NCI-H69 (cell line): ENCODE measurements at places on chromosomes 16 and 17.

DNA sequence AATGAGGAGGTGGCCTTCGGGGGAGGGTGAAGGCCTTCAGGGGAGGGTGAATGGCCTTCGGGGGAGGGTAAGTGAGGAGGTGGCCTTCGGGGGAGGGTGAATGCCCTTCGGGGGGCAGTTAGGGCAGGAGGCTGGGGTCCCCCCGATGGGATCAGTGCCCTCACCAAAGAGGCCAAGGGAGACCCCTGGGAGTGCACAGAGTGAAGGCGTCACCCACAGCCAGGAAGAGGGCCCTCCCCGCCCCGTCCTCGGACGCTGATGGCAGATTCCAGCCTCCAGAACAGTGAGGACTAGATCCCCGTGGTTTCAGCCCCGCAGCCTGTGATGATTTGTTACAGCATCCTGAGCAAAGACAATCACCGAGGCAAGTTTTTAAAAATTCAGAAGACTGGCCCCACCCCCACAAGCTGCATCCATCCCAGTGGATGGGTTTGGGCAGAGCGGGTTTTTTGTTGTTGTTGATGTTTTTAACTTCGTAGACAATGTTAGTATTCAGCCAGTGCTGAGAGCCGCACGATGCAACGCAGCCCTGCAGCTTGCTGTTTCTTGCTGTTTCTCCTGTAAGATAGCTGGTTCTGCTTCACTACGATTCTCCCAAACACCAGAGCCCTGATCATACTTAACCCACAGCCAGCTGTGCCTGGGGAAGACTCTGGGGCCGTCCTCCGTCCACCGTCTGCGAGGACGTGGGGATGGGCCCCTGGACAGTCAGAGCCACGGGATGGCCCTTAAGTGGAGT, 40.7 kb upstream of the CBFA2T3 start:
- no peak for DNase-seq

DNA sequence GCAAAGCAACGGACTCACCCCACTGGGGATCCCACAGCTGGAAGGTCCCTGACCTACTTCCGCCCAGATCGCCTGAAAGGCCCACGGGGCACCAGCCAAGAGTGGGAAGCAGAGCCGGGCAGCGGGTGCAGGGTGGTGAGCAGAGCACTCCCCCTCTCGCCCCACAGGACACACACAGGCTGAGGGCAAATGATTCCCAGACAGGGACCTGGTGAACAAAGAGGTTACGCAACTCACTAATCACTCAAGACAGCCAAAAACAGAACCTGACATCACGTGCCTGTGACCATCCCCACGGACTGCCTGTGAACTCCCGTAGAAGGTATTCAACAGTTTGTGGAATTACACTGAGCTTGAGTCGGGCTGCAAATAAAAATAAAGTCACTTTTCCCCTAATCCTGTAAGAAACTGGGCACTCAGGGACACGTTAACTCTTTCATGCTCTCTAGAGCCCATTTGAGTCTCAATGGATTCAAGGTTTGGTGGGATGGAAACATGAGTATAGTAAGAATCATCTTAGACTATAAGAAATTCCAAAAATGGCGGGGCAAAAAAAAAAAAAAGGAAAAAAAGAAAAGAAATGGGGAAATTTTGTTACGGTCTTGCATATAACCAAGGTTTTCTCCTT, 396.1 kb downstream of the SOX9 start:
- DNase-seq, result peak; percentile 56

- DNase-seq, result peak; percentile 94
Measured at GRCh38 chr16:2927010-2927646, 15.4 kb downstream of the FLYWCH1 start.

GRCh38 chr17:81738801-81739393, 26.8 kb downstream of the SLC25A10 start:
- no peak for DNase-seq

GRCh38 chr17:46991617-46992016, 12.6 kb upstream of the RPRML start:
- DNase-seq, result no peak

GRCh38 chr16:78844682-78845081, 745.2 kb downstream of the WWOX start:
- DNase-seq, result no peak

DNA sequence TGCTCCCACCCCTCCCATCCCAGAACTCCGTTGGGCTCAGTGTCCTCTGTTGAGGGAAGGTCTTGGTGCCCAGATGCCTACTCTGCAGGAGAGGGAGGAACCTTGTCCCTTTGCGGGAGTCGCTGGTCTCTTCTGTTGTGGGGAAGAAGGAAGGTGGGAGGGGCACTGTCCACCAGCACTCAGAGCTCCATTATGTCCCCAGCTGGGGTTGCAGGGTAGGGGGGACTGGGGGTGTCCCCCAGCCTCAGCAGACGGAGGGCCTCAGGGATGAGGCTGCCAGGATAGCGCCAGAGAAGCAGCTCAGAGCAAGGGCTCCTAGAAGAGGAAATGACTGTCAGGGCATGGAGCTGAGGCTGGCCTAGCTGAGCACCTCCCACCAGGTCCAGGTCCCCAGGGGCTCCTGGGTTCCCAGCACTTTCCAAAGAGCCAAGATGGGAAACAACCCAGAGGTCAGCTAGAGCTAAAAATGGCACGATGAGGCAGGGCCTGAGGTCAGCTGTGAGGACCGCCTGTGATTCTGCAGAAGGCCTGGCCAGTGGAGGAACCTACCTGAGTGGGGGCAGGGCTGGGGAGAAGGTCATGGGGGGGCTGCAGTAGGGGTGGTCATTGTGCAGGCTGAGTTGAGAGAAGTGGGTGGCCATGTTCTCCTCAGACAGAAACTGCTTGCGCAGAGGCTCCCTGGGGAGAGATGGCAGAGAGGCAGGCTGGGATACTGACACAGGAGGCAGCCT, 893 bp downstream of the HCFC1R1 start:
- DNase-seq, result peak; percentile 46

- DNase-seq, result peak; percentile 59
Measured at GRCh38 chr16:28902909-28903308, 22.1 kb downstream of the RABEP2 start.

DNA sequence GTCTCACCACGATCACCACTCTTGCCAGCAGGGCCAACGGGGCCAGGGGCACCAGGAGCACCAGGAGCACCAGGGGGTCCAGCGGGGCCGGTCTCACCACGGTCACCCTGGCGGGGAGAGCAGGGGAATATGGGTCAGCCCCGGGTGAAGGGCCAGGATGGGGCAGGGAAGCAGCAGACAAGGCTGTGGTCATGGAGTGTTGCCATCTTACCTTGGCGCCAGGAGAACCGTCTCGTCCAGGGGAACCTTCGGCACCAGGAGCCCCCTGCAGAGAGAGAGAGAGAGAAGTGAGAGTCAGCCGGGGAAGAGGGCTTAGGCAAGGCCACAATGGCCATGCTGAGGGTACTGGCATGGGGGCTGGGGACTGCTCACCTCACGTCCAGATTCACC, 12.9 kb downstream of the COL1A1 start:
- no peak for DNase-seq

DNA sequence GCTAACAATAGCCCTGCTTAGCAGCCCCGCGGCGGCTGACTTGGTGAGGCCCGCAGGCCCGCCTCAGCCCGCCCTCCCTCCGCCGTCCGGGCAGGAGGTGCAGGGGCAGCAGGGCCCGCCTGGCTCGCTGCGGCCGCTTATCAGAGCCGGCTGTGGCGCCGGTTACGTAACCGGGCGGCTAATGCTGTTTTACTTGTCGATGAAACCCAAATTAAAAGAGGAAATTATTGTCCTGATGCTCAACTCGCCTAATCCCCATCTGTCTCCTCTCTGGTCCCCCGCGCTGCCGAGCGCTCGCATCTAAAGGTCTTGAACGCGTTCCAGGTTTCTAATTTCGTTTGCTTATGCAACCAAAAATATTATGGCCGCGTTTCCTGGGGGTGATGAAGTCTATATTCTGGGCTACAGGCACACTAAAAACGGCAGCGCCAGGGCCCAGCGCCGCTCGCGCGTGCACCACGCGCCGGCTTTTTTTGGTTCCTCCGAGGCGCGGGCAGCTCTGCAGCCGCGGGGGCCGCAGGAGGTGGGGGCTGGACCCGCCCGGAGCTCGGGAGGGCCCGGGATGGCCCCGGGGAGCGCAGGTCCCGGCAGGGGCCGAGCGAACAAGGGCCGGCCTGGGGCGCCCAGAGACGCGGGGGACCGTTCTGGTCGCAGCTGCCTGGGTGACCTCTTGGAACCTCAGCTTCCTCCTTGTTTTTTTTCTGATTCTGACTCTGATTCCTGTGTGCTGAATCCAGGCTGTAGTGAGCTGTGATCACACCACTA, 65.2 kb upstream of the TOB1 start:
- peak; percentile 98 for DNase-seq

- DNase-seq, result no peak
Measured at GRCh38 chr16:66471716-66472393, 44.8 kb downstream of the BEAN1 start.

DNA sequence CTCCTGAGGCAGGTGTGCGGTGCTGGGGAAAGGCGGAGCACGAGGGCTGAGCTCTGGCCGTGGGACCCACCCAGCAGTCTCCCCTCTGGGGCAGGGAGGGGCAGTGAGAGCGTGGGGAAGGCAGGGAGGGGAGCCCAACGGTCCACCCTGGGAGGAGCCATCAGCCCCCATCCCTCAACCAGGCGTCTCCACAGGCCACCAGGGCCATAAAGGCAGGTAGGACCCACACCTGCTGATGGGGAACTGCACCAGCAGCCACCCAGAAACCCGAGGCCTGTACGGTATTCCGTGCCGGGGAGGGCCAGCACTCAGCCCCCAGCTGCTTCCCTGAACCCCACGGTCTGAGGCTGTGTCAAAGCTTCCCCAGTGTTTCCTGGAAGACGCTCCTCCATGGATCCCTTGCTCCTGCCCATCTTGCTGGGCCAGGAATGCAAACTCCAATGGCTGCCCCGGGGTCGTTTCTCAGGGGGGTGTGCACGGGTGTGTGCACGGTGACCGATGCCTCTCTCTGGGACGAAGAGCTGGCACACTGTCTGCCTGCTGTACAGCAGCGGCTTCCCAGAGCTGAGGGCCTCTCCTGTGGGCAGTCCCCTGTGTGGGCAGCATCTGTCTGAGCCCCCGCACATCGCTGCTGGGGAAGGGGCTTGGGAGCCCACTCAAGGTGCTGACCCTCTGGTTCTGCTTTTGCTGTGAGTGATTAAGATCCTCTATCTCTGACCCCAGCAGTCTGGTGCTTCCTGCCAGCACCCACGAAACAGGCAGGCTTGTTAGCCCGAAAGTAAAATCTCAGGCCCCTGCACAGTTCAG, 17.2 kb upstream of the METRNL start:
- DNase-seq, result no peak

DNA sequence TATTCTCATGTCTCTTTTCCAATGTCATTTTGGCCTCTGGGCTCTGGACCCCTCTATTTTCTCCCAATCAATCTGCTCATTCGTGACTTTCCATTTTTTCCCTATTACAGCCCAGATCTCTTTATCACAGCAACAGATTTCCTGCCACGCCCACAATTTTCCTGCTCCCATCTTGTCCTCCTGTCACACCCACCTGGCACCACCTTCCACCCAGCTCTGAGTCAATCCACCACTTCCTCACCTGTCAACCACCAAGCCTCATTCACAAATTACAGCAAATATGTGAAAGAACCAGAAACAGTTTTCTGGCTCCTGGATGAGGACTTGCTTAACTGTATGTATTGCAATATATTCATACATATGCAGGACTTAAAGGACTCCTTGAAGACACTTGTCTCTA, 311.3 kb downstream of the GRIN2A start:
- no peak for DNase-seq

GRCh38 chr17:45371414-45372324, 54.8 kb upstream of the MAP3K14 start:
- DNase-seq, result peak; percentile 85

- peak; percentile 94 for DNase-seq
Measured at GRCh38 chr17:81711814-81712467, at the start of gene SLC25A10. TSS of gene SLC25A10 (plus strand) at chr17:81712284. CDS start at chr17:81712427, 143 bp downstream.

DNA sequence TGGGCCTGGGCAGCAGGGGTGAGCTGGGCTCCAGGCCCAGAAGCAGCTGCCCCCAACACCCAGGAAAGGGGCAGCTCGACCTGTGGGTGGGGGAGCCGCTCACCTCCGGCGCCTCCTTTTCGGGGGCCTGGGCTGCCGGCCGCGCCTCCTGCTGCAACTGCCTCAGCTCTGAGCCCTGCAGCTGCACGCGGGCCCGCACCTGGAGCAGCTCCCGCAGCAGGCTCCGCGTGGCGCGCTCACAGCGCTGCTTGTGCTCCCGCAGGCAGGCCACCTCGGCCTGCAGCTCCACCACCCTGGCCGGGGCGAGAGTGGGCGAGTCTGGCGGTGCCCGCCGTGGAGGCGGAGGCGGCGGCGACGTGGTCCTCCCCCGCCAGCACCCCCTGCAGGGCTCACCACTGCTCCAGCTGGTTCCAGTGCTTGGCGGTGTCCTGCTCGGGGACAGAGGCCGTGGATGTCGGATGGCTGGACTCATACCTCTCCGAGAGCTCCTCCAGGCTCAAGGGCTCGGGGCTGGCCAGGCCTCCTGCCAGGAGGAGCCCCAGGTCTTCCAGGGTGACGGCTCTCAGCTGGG, 868 bp downstream of the CCDC154 start:
- DNase-seq, result no peak

DNA sequence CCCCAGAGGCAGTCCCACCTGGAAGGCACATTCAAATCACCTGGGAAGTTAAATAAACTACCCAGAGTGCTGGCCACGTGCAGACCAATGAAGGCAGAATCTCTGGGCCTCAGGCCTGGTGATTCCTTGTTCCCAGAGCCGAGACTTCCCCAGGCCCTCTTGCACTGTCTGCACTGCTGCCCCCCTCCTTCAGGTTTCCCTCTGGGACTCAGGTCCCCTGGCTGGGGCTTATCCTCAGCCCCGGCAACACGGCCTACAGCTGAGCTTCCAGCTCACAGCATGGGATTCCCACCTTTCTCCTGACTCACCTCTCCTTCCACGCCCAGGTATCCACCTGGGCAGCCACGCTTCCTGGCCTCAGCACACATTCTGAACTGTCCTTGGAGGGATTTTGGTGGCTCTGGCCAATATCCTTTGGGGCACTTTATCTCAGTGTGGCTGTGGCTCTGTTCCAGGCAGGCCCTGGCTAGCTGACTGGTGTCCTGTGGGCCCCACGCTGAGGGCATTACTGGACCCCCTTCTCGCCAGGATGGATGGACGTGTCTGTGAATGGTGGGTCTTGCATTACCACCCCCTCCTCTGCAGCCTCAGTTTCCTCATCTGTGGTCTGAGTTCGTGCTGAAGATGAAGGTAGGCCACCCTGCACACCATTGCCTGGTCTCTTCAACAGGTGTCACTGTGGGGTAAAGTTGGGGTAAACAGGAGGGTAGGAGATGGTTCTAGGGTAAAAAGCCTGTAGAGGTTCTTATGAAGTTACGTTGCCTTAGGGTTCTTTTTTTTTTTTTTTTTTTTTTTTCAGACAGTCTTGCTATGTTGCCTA, 165.7 kb downstream of the IRF8 start:
- DNase-seq, result no peak

DNA sequence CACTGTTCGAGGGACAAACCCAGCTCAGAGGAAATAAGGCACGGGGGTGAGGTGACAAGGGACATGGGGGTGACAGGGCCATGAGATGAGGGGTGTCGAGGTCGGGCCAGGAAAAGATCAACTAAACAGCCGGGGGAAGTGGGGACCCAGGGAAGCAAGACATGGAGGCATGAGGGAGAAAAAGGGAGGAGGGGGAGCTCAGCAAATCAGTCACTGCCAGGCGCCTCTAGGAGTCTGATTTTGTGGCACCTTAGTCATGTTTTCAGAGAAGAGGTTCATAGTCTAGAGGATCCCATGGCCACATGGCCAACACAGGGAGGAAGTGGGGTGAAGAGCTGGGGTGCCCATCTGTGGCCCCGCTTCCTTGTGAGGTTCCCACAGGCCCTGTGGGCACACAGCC, 814.5 kb downstream of the KCNJ18 start:
- DNase-seq, result no peak
